ENCODE measurements at places on chromosomes 6 and 20.

GRCh38 chr6:149513915-149514314 is 29.1 kb upstream of the ZC3H12D start:
- DNase-seq: no peak

GRCh38 chr6:150169609-150170008 is 26.8 kb downstream of the PPP1R14C start:
- DNase-seq: no peak

DNA sequence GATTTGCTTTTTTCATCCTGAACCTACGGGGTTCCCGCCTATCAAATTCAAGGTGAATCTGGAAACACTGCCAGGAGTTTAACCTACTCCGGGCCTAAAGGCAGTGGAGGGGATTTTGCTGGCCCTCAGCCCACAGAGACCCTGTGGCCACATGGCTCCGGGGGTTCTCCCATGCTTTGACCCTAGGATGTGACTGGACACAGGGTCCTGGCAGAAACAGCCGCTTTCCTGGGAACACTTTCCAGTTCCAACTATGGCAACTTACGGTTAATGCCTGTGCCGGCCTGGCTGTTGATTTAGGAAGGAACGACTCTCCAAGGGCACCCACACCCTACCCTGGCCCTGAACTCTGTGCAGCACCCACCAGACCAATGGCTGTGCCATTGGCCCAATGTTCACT is 141.7 kb upstream of the RPS6KA2 start:
- DNase-seq: no peak

GRCh38 chr6:169345146-169345545 is 91.5 kb upstream of the THBS2 start:
- DNase-seq: no peak

DNA sequence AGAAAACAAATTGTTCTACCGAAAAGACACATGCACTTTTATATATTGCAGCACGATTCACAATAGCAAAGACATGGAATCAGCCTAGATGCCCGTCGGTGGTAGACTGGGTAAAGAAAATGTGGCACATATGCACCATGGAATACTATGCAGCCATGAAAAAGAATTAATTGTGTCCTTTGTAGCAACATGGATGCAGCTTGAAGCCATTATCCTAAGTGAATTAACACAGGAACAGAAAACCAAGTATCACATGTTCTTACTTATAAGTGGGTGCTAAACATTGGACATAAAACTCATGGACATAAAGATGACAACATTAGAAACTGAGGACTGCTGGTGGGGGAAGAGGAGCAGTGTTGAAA is 32.4 kb downstream of the RALGAPB start:
- no peak for DNase-seq

DNA sequence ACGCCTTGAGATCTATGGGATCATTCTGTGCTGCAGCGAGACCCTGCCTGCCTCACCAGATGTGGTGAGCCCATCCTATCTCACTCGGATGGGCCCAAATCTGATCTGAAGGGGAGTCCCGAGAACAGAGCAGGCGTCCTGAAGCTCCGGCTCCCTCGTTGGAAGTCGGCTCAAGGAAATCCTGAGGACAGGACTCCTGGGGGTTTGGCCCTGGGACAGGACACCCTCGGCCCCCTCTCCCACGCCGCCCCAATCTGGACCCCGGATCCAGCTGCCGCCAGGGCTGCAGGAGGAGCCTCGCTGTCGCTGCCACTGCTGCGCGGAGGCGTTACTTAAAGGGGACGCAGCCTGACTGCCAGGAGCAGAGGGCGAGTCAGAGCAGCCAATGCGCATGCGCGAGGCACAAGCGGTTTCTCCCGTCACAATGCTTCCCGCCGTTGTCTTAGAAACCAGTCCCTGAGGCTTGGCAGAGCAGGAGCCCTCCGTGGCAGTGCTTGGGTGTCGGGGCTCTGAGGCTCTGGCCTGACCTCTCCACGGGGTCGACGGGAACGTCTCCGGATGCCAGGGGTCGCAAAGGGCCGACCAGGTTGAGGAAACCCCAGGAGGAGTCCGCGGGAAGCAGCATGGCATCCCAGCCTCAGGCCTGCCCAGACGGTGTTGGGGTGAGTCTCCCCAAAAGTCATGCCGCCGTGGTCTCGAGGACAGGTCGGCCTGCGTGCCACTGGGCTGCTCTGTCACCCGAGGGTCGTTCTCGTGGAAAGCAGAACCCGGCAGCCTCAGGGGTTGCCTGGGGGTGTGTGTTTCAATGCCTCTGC is 1567.8 kb upstream of the DEFB115 start:
- DNase-seq: no peak

- no peak for DNase-seq
Observed at GRCh38 chr6:29451471-29452193, 5.2 kb downstream of the OR11A1 start.

GRCh38 chr20:37534401-37535157 is 6.9 kb upstream of the BLCAP start:
- no peak for DNase-seq

GRCh38 chr6:117498159-117498558 is 15.7 kb downstream of the DCBLD1 start:
- no peak for DNase-seq

- no peak for DNase-seq
Observed at GRCh38 chr20:33664762-33665144, 2.0 kb upstream of the ACTL10 start.

GRCh38 chr6:33770124-33770832 is 18.7 kb downstream of the LEMD2 start:
- DNase-seq: no peak

GRCh38 chr20:59024111-59024530 is 4.9 kb downstream of the TUBB1 start:
- DNase-seq: no peak

DNA sequence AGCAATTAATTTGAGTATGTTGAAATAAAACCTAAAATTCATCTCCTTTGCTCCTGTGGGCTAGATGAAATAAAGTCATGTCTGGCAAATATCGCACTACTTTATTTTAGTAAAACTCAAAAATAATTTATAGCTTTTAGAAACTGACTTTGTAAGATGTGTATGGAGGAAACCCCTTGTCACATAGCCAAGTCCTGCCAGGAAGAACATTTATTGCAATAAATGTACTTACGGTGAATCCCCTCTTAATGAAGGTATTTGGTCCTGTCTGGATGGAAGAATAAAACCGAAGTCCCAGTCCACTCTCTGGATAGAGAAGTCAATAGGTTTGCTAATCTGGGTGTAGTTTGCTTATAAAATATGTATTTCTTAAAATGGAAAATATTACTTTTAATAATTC is 1226.8 kb upstream of the MAP3K7 start:
- DNase-seq: no peak

DNA sequence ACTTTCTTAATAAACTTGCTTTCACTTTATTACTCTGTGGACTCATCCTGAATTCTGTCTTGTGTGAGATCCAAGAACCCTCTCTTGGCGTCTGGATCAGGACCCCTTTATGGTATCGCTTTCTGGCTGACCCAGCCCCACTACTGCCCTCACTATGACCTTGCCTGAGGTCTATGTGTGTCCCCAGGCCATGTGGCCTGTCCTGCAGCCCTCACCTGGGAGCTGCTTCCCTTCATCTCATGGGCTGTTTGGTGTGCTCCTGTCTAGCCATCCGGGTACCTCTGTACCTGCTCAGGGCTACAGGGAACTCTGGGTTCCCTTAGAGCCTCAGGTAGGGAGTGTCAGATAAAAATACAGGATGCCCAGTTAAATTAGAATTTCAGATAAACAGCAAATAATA is 94.5 kb downstream of the SCP2D1 start:
- DNase-seq: no peak

DNA sequence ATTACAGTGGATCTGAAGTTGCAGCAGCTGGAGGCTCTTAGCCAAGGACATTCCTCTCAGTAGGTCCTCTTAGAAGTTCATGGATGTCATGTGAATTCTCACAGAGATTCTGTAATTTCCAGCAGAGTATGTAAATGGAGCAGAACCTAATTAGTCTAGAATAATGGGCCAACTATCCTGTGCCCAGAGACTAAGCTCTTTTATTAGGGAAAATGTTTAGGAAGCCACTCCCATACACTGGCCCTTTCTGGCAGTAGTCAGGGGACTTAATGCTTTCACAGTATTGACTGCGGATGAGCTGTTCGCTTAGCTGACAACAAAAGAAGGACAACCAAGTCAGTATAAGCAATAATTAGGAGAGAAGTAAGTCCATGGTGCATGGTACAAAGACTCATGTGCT is 43.8 kb upstream of the KIF16B start:
- no peak for DNase-seq

DNA sequence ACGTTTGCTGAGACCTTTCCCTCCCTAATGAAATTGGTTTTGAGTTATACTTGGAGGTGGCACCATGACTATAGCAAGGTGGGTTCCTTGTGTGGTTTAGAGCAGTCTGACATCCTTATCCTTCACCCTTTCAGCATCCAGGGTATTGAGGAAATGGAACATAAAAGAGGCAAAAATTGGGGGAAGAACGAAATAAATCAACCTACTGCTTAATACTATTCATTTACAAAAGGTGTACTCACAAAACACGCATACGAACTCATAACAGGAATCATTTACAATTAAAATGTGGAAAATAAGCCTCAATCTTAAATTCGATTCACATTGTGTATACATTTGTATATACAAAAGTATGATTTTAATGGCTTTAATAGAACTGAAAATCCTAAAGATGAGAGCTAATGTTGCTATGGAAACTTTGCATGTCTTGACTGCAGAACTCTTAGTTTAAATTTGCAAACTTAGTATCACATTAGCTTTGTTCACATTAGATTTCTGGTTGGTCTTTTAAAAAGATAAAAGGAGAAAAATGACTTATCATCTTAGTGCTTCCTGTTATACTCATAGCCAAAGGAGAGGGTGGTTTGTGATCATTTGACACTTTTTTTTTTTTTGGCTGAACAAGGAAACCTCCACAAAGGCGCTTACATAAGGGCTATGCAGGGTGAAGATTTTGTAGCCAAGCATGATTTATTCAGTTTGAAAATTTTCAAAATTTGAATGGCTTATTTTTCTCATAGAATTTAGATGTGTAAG is 76.1 kb upstream of the ATXN1 start:
- DNase-seq: no peak

DNA sequence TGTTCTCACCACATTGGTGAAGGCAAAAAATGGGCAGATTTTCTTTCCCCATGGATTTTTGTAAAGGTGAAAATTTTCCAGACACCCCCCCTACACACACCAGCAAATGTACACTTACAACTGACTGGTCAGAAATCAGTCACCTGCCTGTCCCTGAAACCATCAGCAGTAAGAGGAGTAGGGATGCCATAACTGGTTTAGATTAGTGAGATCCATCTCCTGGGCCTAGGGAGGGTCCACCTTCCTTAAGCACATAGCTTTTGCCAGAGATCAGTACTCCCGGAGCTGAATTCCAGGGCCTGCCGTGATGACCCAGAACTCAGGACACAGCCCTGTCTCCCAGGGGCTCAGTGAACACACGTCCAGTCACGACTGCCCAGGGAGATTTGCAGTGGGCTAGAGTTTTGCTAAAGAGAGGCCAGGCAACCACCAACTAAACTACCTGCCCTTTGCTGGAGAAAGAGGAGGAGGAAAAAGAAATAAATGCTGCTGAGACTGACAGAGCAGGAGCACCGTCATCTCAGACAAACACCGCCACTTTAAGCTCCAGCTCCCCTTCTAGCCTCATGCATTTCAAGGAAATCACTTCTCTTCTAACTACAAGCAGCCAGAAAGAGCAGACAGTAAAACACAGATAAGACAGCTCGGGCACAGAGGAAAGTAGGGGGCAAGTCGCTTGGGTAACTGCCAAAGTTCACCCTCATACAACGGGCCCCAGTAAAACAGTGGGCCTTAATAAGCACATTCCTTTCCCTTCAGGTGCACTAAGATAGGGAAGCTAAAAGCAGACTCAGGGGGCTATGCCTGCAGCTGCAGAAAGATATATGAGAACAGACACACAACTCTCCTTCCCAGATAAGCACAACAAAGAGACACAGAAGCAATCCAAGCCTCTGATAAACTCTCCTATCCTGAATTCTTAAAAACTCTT is 82.6 kb upstream of the SPTLC3 start:
- no peak for DNase-seq

- DNase-seq: peak; percentile 5
Observed at GRCh38 chr20:36975099-36975818, 23.8 kb upstream of the SAMHD1 start.

- DNase-seq: no peak
Observed at GRCh38 chr20:16203096-16203495, 370.2 kb downstream of the KIF16B start.

DNA sequence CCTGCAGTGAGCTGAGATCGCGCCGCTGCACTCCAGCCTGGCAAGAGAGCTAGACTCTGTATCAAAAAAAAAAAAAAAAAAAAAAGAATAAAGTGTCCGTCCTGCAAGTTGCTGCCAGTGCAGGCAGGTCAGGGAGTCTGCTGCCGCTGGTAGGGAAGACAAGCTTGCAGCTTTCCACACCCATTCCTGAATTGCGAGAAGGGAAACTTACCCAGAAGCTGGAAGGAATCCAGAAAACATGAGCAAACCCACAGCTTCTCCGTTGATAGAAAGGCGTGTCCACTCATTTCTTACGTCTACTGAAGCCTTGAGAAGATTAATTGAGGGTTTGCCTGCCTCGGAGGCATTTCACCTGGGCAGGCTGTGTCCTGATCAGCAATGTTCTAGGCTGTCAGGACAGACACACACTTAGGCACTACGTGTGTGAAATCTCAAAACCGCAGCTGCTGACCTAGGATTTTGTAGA is 61.6 kb upstream of the DSP start:
- DNase-seq: no peak

DNA sequence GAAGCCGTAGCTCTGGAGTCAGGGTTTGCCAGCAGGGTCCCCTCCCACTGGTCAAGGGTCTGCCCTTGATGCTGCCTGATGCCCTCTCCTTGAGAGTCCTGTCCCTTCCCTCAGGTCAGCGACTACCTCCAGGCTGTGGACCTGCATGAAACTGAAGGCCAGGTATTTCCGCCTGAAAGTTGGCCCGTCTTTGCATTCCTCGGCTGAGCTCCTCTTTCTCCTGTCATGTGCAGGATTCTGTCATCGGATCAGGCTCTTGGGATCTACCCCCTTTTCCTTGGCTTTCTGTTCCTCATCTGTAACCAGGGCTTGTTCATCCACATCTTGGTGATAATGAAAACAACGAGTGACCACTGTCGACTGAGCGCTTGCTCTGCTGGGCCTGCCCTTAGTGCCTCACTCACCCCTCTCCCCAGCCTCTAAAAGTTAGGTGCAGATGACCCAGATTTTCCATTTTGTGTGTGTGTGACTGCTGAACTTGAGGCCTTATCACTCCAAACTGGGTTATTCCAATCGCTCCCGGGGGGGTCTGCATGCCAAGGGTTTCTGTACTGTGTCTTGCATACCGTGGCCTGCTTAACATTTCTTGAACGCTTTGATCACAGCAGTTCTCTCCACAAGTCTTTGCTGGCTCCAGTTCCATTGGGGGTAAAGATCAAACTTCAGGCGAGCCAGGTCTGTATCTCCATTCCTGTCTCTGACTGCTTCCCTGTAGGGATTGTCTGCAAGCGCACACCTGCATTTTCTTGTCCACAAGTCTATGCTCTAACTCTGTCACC is 81.6 kb downstream of the DTD1 start:
- DNase-seq: no peak

GRCh38 chr20:57374931-57375651 is 16.1 kb upstream of the RBM38 start:
- DNase-seq: no peak

- DNase-seq: no peak
Observed at GRCh38 chr20:10708351-10709185, 34.8 kb upstream of the JAG1 start.
